Right renal pelvis (tissue), 4 donors: ENCODE measurements at places on chromosomes 1 and 21.

DNA sequence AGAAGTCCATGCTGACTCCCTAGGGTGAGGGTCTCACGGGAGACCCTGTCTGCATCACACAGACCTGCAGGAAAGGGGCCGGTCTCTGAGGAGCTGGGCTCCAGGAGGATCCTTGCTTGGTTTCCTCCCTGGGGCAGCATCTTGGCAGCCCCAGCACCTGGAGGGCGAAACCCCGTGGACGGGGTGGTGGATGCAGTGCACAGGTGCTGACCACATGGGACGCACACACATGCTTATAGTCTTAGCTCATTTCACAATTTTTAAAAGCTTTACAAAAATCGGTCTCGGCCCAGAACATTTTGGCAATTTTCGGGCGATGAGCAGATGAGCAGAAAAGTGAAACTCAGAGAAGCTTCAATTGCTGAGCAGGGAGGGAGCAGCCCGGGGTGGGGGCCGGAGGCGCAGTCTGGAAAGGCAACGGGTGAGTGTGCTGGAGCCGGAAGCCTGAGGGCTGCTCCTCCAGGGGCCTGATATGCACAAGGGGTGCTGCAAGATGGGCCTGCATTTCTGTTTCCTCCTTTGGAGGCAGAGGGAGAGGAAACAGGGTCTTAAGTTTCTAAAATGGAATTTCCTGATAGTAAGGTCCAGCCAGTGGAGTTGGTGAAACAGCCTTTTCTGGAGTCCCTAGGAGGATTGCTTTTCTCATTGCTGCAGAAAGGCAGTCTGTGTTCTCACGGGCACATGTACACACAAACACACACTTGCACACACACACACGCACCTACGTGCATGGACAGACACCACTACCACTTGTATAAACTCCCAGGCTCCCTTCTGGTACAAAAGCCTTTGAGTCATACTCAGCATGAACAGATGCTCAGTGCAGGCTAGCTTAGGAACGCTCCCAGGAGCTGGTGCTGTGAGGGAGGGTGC, 60.6 kb downstream of the SCCPDH start:
- no peak for DNase-seq

GRCh38 chr1:28642056-28642846, 616 bp downstream of the TAF12 start:
- DNase-seq = no peak

GRCh38 chr21:44392916-44393315, 39.5 kb downstream of the TRPM2 start:
- DNase-seq = no peak

DNA sequence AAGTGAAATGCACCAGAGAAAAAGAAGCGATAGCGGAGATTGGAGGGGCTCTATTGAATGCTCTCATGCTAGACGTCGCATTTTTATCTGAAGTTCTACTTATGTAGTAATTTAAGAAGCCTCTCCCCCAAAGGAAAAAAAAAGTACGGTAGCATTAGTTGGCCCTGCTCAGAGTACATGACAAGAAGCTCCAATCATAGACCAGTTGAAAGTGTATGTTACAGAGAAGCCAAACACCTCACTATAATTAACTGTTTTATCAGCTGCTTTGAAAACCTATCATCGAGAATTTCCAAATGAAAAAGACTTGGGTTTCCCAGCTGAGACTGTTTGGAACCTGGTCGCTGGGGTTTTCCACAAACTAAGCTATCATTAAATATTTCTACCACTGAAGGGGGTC, 19.6 kb upstream of the OVAAL start:
- DNase-seq = no peak

DNA sequence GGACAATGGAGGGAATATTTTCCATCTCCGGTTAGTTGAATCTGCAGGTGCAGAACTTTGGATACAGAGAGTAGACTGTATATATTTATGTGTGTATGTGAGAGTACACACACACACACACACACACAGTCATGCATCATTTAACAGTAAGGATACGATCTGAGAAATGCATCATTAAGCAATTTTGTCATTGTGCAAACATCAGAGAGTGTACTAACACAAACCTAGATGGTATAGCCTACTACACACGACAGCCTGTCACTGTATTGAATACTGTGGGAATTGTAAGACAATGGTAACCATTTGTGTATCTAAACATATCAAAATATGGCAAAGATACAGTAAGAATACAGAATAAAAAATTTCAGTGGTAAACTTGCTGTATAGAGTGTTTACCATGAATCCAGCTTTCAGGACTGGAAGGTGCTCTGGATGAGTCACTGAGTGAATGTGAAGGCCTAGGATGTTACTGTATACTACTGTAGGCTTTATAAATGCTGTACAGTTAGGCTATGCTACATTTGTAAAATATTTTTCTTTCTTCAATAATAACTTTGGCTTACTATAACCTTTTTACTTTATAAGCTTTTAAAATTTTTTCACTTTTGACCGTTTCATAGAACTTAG, 138.5 kb downstream of the ZZZ3 start:
- DNase-seq = no peak

GRCh38 chr1:172561252-172561651, 28.3 kb downstream of the SUCO start:
- no peak for DNase-seq

DNA sequence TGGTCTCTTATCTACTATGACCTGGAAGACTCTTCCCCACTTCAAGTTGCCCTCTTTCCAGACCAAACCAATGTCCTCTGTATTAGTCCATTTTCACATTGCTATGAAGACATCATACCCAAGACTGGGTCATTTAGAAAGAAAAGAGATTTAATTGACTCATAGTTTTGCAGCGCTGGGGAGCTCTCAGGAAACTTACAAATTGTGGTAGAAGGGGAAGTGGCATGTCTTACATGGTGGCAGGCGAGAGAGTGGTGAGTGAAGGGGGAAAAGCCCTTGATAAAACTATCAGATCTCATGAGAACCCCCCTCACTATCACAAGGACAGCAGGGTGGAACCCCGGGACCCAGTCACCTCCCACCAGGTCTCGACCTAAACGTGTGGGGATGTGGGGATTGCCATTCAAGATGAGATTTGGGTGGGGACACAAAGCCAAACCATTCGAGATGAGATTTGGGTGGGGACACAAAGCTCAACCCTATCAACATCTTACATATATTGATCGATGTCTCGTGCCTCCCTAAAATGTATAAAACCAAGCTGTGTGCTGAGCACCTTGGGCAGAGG, 14.2 kb upstream of the AGPAT3 start:
- DNase-seq = no peak

DNA sequence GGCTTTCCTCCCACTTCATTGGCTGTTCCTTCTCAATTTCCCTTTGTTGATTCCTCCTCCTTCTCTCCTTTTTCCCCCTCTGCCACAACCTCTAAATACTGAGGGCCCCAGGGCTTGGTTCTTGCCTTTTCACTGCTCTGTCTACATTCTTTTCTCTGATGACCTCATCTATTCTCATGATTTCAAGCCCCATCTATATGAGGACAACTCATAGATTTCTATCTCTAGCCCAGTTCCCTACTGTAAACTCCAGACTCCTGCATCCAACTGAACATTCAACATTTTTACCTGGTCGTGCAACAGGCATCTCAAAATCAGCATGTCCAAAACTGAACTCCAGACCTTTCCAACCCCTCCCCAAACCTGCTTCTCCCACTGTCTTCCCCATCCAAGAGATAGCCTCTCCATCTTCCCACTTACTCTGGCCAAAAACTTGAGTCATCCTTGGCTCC, 11.5 kb upstream of the SLC9A1 start:
- DNase-seq = no peak

GRCh38 chr1:224217655-224218623, 34.9 kb downstream of the DEGS1 start:
- no peak for DNase-seq

DNA sequence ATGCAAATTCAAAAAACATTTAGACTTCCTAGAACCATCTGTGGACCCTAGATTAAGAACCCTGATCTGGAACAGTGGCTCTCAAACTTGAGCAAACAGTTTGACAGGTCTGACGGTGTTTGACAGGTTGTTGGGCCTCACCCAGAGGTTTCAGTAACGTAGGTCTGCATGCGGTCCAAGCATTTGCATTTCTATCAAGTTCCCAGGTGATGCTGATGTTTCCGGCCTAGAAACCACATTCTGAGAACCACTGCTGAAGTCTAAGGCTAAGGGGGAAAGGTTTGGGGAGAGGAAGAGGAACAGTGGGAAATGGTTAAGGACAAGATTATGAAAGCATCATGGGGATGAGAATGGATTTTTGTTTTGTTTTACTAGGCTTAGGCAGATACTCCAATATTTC, 48.6 kb downstream of the MDM4 start:
- no peak for DNase-seq

- no peak for DNase-seq
Observed at GRCh38 chr1:151213560-151213959, 15.2 kb downstream of the PIP5K1A start.

DNA sequence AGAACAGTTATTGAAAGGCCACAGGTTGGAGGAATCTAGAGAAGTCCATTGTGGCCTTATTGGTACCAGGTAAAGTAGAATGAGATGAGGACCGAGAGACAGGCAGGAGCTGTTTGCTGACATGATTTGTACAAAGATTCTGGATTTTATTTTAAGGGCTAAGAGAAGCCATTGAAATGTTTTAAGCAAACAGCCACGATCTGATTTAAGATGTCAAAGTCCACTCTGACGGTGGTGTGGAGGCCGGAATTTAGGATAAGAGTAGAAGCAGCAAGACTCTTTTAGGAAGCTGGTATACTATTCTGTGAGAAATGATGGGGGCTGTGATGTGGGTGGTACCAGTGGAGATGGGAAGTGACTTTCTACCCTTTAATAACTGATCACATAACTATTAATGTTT, 418.5 kb downstream of the DPYD start:
- no peak for DNase-seq

- DNase-seq = no peak
Observed at GRCh38 chr1:55815745-55816455, 600.7 kb upstream of the USP24 start.

GRCh38 chr1:218783131-218783530, 390.5 kb upstream of the LYPLAL1 start:
- DNase-seq = no peak

GRCh38 chr1:25577134-25577920, 33.9 kb downstream of the LDLRAP1 start:
- DNase-seq = no peak

- no peak for DNase-seq
Observed at GRCh38 chr1:185857442-185857841, 123.3 kb downstream of the HMCN1 start.

DNA sequence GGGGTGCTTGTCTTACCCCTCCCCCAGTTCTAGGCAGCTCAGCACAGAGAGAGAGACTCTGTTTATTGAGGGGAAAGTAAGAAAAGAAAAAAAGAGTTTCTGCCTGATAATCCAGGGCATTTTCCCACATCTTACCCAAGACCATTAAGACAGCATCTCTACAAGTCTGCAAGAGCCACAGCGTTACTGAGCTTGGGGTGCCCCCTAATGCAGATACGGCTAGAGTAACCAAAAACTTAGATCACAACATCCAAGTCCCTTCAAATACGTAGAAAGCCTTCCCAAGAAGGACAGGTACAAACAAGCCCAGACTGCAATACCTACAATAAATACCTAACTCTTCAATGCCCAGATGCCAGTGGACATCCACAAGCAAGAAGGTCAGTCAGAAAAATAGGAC, 6.2 kb upstream of the TEX50 start:
- no peak for DNase-seq

GRCh38 chr1:61636814-61637213, 88.1 kb downstream of the TM2D1 start:
- DNase-seq = no peak

DNA sequence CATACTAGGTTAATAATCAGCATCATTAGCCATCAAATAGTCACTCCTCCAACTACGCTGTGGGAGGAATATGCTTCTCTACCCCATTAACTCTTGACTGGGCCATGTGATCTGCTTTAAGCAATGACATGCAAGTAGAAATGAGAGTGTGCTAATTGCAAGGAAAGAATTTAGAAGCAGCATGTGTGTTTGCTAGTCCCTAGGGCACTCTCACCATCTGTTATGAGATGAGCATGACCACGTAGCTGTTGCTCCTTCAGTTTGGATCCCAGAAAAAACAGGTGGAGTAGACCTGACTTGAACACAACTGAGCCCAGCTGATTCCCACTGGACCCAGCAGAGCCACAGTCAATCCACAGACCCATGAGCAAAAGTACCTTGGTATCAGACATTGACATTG, 19.7 kb upstream of the RGS7 start:
- no peak for DNase-seq

- peak; percentile 40 for DNase-seq
Observed at GRCh38 chr21:34693192-34693810, 24.5 kb downstream of the CLIC6 start.

DNA sequence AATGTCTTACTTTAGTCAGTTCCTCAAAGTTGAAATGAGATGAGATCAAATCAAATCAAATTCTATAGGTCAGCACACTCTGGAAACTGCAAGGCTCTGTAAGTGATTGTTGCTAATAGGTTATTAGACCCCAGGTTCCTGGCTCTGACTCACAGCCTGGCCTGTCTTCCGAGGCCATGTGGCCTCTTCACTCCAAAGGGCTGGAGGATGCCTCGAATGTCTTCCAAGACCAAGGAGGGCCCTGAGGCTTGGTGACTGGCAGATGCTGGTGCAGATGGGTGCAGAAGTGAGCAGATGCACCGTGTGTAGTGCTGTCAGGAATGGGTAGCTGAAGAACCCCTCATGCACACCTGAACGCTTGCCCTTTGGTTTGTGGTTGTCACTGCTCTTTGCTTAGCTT, 113.4 kb downstream of the MAB21L3 start:
- DNase-seq = no peak

- DNase-seq = no peak
Observed at GRCh38 chr1:36161641-36162531, 5.9 kb downstream of the MAP7D1 start.

- DNase-seq = no peak
Observed at GRCh38 chr1:109432336-109432735, 6.1 kb upstream of the PSMA5 start.

DNA sequence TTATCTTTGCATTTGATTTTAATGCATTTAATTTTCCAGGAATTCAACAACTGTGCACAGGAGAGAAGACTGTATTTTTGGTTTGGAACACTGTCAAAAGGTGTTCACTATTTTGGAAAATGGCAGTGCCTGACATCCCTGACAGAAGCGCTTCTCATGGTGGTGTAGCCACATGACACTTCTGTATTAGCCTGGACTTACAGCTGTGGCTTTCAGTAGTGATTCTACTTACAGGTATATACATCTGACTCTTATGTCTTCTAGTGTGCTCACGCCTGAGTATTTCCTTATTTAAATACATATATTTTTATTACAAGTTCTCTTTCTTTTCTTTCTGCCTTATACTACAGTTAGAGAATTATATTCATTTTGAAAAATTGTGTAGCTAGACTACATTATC, 52.3 kb upstream of the C8B start:
- DNase-seq = no peak

- DNase-seq = no peak
Observed at GRCh38 chr1:83033682-83034081, 965.2 kb downstream of the TTLL7 start.
